Osteoblast (primary cell): ENCODE measurements at places on chromosomes 5 and 9. TPM values are rescaled to one million over a fixed set of nuclear protein-coding genes. Genes with fewer than 3 reads are reported as not detected.
A peak's percentile ranks its signal among the peaks of the same experiment; 100 is the strongest.

DNA sequence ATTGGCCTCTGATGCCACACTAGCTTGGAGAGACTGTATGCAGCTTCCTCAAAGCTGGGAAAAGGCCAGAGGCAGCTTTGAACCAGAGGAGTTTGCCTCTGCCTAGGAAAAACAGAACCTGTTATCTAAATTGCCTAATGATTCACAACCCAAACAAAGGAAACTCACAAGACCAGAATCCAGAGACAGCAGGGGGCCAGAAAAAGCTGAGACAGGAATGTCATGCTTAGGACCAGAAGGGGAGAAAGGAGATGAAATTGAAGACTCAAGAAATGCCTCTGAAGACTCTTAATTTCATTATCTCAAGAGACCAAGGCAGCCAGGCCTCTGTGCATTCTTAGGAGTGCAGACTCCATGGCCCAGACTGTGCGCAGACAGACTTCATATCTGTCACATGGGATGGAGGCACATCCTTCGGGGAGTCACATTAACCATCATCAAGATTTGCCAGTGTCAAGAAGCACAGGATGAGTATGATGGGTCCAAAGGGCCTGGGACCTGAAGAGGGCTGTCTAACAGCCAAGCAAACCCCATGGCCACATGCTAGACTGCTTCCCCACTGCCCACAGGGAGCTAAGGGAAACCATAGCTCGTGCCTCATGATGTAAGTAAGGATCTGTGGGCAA lies 57.3 kb downstream of the ARSB start:
- DNase-seq: peak; percentile 73

GRCh38 chr9:38207247-38207778 lies 138.3 kb upstream of the SHB start:
- DNase-seq: no peak

- peak; percentile 95 for DNase-seq
Measured at GRCh38 chr9:14313951-14314423, at the start of gene NFIB. NFIB (minus strand) TSS chr9:14314141; CDS start chr9:14313511, 630 bp downstream.

- no peak for DNase-seq
Measured at GRCh38 chr5:54669845-54670244, 152.3 kb downstream of the SNX18 start.

DNA sequence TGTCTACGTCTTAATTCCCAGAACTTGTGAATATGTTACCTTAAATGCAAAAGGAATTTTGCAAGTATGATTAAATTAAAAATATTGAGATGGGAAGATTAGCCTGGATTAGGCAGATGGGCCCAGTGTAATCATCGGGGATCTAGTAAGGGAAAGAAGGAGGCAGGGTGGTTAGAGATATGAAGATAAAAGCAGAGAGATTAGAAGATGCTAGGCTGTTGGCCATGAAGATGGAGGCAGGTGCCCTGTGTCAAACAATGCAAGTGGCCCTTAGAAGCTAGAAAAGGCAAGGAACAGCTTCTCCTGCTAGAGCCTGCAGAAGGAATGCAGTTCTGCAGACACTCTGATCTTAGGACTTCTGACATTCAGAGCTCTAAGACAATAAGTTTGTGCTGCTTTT lies 28.8 kb upstream of the ISOC1 start:
- no peak for DNase-seq

GRCh38 chr5:18797222-18797621 lies 1163.0 kb downstream of the TAF11L14 start:
- DNase-seq: no peak

GRCh38 chr9:81022177-81022576 lies 667.2 kb downstream of the TLE1 start:
- DNase-seq: no peak

DNA sequence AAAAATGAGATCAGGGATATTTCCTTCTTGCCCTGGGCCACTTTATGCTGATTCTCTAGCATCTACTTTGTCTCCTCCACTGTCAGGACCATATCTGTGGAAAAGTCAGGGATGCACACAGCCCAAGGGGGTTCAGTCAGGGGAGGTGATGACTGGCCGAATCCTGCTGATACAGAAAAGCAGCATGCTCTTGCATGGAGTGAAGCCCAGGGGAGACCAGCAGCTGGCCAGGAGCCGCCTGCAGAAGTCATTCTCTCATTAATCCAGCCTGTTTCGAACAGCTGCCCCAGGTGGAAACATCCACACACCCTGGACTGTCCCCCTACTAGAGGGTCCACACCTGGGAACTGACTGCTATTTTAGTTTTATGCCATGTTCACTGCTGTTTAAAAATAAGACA lies 177.1 kb downstream of the ATP10B start:
- no peak for DNase-seq

C5orf34 gene
- total RNA-seq: 1.8 and 3.8 TPM in 2 replicates

CTNND2 gene
- total RNA-seq: not detected in 2 replicates

GABBR2 gene
- under 0.01 and 0.88 TPM in 2 replicates for total RNA-seq

ANKRD31 gene
- 0.29 and 0.36 TPM in 2 replicates for total RNA-seq

FCN2 gene
- total RNA-seq: not detected in 2 replicates

GPR150 gene
- 0.29 and 0.36 TPM in 2 replicates for total RNA-seq
